Activated CD4-positive, alpha-beta memory T cell treated with anti-CD3 and anti-CD28 coated beads, Interleukin-2, amount 10 ng/mL, durations not matched to agents 7 days and 5 days (primary cell): ENCODE measurements at places on chromosomes 12 and 14. TPM values are rescaled to one million over a fixed set of nuclear protein-coding genes. Genes with fewer than 3 reads are reported as not detected.

Gene IAPP
- total RNA-seq = not detected

GRCh38 chr12:13028825-13029570 lies 15.2 kb upstream of the FAM234B start:
- no peak for DNase-seq

GRCh38 chr14:21034707-21035106 lies at the start of gene RNASE13:
TSS of gene RNASE13 (minus strand) at chr14:21034807. CDS start at chr14:21034288, 519 bp downstream.
- DNase-seq = no peak

- peak; percentile 46 for DNase-seq
Observed at GRCh38 chr12:68317047-68317667, 15.0 kb downstream of the MDM1 start.

- no peak for DNase-seq
Observed at GRCh38 chr12:49609875-49610154, 4.4 kb upstream of the FAM186B start.

DNA sequence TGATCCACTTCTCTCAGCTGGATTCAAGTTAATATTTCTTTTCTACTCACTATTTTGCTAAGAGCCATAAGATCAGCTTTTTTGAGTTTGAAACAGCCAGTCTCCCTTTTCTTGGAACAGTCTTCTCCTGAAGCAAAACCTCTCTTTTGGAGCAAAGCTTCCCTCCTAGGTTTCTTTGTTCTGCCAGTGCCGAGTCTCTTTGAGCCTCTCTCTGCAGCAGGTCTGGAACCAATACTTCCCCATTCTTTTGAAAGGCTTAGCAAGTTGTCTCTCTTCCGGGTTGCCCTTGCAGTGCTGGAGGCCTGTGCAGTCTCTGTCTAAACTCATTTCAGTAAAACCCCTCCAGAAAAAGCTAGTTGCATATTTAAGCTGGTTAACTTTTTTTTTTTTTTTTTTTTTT lies 454.8 kb downstream of the NOVA1 start:
- no peak for DNase-seq

- no peak for DNase-seq
Observed at GRCh38 chr14:103849151-103849886, 1.9 kb upstream of the PPP1R13B start.

Gene HPD
- total RNA-seq = not detected

Gene CCNT1
- total RNA-seq = 56.9 TPM

Gene GALNT8
- total RNA-seq = 2.0 TPM

Gene CCDC77
- total RNA-seq = 13.4 TPM

DNA sequence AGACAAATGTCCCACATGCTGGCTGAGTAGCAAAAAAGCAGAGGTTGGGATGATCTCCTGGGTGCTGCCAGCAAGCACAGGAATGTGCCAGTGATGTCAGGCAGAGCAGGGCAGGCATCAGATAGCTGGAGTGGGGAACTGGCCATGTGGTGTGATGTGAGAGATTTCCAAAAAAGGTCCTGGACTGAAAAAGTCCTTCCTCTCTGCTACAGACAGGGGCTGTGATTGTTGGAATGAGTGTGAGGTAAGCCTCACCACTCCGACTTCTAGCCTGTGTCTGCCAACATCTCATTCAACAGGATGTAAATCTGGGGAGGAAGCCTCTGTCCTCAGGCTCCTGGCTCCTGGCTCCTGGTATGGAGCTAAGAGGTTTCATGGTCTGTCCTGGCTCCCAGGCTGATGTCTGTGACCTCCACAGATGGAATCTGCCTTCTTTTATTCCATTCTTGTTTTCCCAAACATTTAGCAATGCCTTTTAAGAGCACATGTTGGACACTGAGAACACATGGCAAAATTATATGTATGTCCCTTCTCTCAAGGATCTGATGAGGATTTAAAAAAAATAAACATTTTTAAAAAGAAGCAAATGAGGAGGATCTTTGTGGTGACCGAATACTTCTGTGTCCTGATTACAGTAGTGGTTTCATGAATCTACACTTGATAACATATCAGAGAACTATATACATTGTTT lies 50.1 kb upstream of the STK38L start:
- DNase-seq = no peak

Gene ADCY4
- 4.5 TPM for total RNA-seq

DNA sequence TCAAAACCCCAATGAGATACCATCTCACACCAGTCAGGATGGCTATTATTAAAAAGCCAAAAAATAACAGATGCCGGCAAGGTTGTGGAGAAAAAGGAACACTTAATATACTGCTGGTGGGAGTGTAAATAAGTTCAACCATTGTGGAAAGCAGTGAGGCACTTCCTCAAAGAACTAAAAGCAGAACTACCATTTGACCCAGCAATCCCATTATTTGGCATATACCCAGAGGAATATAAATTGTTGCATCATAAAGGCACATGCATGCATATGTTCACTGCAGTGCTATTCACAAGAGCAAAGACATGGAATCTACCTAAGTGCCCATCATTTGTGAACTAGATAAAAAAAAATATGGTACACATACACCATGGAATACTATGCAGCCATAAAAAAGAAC lies 59.9 kb downstream of the MGST1 start:
- no peak for DNase-seq

DNA sequence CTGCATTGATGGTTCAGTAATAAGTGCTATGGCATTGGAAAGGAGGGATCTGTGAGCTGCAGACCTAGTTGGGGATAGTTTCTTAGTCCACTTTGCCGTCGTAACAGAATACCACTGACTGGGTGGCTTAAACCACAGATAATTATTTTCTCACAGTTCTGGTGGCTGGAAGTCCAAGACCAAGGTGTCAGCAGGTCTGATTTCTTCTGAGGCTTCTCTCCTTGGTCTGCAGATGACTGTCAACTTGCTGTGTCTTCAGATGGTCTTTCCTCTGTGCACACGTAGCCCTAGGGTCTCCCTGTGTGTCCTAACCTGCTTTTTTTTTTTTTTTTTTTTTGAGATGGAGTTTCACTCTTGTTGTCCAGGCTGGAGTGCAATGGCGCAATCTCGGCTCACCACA lies 126.1 kb downstream of the MYRFL start:
- DNase-seq = no peak

Gene GNB3
- total RNA-seq = not detected

- DNase-seq = no peak
Observed at GRCh38 chr14:50087341-50088116, 28.8 kb downstream of the VCPKMT start.

DNA sequence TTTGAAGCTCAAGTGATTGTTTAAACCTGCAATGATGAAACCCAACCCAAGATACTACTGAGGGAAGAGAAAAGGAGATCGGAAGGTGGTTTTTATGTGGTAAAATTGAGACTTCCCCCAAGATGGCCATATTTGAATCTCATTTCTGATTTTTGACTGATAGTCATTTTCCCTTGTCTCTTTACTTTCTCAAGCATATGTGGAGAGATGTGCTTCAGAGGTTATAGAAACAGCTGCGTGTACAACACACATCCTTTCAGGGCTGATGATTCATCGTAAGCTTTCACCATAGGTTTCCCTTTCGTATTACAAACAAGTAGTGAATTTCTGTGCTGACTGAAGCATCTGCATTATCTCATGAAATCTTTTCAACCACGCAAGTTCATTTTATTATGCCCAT lies 276.2 kb downstream of the EMP1 start:
- no peak for DNase-seq

GRCh38 chr14:70239802-70240201 lies 51.1 kb upstream of the SLC8A3 start:
- no peak for DNase-seq

Gene BTBD7
- total RNA-seq = 16.8 TPM

DNA sequence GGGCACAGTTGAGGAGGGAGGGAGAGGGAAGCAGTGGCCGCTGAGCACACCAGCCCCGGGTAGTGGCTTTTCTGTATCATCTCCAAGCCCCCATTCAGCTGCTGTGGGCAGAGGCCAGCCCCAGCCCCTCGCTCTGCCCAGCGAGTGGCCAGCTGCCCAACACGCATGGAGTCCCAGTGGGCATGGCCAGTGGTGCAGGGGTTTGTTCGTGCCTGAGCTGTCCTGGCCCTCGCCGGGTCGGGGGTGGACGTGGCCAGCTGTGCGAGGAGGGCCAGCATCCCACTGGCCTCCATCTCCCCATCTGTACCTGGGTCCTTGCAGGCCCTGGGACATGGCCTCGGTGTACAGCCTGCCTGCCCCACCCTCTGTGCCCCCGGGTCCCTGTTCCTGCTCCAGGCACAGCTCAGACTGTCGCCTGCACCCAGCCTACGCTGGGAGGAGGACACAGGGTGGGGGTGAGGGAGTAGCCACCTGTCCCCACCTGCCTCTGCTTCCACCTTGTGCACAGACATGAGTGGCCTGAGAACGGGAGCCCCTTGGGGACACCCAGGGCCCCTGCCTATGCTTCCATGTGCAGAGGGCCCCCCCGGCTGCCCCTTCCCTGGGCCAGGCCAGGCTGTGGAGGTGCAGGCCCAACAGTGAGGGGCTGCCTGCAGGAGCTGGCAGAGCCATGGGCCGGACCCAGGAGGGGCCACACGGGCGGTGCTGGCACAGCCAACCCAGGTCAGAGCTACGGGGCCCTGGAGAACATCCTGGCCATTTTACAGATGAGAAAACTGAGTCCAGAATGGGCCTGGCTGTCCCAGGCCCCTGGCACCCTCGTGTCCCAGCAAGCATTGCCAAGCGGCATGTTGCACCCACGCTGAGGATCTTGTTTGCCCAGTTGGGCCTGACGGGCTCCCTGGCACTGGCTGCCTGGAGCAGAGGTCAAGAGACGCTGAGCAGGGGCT lies 4.3 kb downstream of the INF2 start:
- no peak for DNase-seq

DNA sequence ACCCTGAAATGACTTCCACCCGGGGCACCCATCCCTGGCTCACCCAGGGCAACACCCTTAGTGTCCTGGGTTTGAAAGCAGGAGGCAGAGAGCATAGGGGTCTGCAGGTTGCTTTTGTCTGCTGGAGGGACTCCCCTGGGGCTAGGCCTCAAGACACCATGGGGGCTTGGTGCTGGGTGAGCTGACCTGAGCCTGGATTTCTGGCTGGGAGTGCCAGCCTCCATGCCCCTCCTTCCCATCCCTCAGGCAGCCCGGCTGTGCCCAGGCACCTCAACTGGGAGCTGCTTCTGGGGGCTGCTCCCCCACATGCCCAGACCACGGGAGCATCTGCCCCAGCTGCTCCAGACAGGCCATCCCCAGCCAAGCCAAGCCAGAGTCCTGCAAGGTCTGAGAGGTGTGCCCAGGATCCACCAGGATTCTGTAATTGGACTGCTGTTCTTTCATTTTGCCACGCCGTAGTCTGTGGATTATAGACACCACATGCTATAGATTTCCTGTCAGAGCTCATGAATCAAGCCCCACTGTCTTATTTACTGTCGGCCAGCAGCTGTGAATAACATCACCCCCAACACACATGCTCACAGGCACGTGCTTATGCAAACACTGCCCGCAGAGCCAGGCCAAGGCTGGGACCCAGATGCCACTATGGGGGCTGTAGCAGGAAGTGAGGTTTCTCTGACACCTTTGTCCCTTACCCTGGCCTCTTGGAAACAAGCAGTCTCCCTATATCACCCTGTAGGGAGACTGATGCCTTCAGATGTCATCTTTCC lies 29.4 kb upstream of the ESRRB start:
- no peak for DNase-seq

- DNase-seq = peak; percentile 24
Observed at GRCh38 chr14:105860615-105861580, 334.5 kb downstream of the TMEM121 start.

Gene CPNE6
- total RNA-seq = not detected

- no peak for DNase-seq
Observed at GRCh38 chr14:21405097-21405496, 21.3 kb upstream of the SUPT16H start.

- no peak for DNase-seq
Observed at GRCh38 chr12:103771466-103771865, 69.6 kb downstream of the NT5DC3 start.

- DNase-seq = no peak
Observed at GRCh38 chr12:49967777-49968250, 4.9 kb upstream of the AQP6 start.

Gene BBOF1
- 0.50 TPM for total RNA-seq

DNA sequence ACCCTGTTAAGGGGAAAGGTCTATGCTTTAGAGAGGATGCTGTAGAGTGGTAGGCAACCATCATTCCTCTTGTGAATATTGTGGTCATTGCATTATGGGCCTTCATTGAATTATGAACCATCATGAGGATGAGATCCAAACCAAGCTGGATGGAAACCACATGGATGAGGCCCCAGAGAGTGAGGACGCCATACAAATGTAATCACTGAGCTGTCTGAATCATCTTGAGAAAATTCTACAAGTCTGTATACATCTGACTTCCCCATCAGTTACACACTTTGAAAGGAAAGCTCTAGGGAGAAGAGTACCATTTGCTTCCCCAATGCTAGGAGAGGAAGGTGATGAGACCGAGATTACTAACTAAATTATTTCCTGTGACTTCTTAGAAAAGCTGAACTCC lies 172.9 kb downstream of the CACNA1C start:
- no peak for DNase-seq

- peak; percentile 15 for DNase-seq
Observed at GRCh38 chr14:104390941-104391901, 188.3 kb upstream of the C14orf180 start.

- DNase-seq = no peak
Observed at GRCh38 chr14:45426685-45427282, 173.8 kb upstream of the MIS18BP1 start.

- DNase-seq = no peak
Observed at GRCh38 chr12:105281694-105282049, 45.7 kb upstream of the APPL2 start.

DNA sequence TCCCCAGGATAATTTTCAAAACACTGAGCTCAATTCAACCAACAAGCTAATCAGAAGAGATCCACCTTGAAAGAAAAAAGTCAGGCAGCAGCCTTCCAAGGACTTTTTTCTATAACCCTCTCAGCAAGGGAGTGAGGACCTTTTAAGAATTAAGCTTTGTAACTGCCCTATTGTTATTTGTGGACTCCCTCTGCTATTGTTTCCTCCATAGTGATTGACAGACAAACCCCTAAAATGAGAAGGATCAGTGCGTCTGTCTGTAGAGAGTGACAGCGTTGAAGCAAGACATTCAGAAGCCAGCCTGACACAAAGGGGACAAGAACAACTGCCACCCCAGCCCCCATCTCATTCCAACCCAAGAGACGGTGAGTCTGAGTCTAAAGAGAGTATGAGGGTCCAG lies 30.3 kb upstream of the BTG1 start:
- no peak for DNase-seq

GRCh38 chr14:105290621-105291346 lies 10.0 kb downstream of the BRF1 start:
- DNase-seq = no peak

DNA sequence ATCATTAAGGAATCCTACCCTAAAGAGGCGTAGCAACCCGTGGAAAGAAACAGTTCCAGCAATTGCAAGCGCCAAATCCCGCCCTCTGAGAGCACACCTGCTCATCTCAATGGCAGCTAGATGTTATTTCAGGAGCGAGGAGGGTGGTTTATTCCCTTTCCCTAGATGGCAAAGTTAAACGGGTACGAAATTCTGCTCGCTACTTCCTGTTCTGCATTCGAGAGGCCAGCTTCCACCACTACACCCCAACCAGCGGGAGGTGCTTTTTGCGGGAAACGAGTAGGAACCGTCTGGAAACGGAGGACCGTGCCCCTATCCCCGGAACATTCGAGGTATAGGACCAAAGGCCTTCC lies 536 bp downstream of the VPS29 start:
- no peak for DNase-seq

- no peak for DNase-seq
Observed at GRCh38 chr12:65419284-65420072, 141.0 kb downstream of the MSRB3 start.

Gene ITPR2
- 36.3 TPM for total RNA-seq
